ENCODE measurements at places on chromosomes 13 and 19.

- no peak for DNase-seq
These were observed 124.4 kb downstream of the RNF17 start for GRCh38 chr13:24888291-24888931.

DNA sequence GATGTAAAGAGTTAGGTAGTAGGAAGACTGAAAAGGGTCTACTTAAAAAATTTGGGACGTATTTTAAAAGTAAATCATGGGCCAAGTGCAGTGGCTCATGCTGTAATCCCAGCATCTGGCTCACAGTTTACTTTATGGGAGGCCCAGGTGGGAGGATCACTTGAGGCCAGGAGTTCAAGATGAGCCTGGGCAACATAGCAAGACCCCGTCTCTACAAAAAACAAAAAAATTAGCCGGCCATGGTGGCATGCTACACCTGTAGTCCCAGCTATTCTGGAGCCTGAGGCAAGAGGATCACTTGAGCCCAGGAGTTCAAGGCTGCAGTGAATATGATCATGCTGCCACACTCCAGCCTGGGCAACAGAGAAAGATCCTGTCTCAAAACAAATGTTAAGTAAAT lies 23.0 kb downstream of the UTP14C start:
- no peak for DNase-seq

DNA sequence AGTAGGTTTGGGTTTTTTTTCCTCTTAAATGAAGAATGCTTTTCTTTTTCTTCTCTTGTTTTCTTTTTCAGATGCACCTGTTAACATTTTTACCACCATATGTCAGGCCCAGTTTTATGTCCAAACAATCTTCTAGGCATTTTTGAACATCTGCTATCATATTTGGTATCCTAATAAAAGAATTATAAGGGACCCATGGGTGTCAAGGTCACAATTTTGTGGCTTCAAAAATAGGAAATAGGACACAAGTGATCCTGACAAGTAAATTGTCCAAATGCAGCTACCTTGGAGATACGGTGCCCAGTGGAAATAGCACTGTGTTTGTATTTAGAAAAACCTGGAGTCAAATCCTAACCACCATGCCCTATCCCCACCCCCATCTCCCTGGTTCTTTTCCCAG lies 270.3 kb downstream of the MZT1 start:
- DNase-seq: no peak

DNA sequence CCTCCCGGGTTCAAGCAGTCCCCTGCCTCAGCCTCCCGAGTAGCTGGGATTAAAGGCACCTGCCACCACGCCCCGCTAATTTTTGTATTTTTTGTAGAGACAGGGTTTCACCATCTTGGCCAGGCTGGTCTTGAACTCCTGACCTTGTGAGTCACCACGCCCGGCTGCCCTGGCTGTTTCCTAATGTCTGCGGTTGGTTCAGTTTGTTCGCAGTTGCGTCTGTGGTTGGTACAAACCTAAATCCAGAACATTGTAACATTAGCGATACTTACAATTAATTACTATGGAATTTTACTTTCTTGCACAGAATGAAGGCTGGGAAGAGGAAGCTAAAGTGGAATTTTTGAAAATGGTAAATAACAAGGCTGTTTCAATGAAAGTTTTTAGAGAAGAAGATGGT lies 38.1 kb downstream of the RNF17 start:
- DNase-seq: no peak
